ENCODE measurements at places on chromosomes 16 and 17.

- no peak for DNase-seq
These were observed 34.7 kb upstream of the KLHDC4 start for GRCh38 chr16:87800497-87800896.

- DNase-seq = no peak
These were observed 6.0 kb downstream of the NKIRAS2 start for GRCh38 chr17:42025936-42026335.

- DNase-seq = no peak
These were observed 4.5 kb upstream of the BRCA1 start for GRCh38 chr17:43129671-43130010.

GRCh38 chr16:81581107-81581506 is 136.5 kb downstream of the CMIP start:
- no peak for DNase-seq

DNA sequence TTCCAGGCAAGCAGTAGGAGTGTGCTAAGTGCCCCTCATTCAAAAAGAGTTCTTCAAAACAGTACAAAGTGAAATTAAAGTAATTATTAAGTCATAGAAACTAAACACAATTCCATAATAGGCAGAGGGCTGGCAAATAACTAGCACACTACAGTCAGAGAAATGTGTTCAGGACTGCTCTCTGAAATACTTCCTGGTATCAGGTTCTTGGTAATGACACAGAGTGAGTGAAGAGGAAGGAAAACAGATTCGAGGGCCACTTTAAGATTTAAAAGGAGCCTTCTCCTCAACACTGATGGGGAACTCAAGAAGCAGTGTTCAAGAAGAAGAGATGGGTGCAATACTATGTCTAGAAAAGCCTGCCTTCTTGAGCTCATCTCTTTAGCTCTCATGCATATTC is 139.2 kb downstream of the TOX3 start:
- DNase-seq = no peak

- DNase-seq = peak; percentile 82
These were observed 38.8 kb downstream of the PKD1L3 start for GRCh38 chr16:71961066-71962039.

DNA sequence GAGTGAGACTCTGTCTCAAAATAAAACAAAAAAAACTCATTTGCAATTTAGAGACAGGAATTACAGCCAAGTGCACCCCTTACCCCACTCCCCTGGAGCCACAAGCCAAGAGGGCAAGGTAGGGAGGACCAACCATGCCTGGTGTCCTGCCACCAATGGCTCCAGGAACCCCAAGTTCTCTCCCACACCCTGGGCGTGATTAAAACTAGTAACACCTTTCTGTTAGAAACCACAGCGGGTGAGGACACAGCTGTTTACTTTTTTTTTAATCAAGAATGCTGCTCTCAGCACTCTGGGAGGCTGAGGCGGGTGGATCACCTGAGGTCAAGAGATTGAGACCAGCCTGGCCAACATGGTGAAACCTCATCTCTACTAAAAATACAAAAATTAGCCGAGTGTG is 38.1 kb downstream of the ANKRD11 start:
- DNase-seq = no peak

GRCh38 chr17:74485841-74486240 is 19.4 kb downstream of the CD300A start:
- DNase-seq = no peak

- peak; percentile 52 for DNase-seq
These were observed 9.0 kb downstream of the NOG start for GRCh38 chr17:56602292-56603130.

- DNase-seq = no peak
These were observed 416.5 kb downstream of the UTP18 start for GRCh38 chr17:51676691-51677487.

DNA sequence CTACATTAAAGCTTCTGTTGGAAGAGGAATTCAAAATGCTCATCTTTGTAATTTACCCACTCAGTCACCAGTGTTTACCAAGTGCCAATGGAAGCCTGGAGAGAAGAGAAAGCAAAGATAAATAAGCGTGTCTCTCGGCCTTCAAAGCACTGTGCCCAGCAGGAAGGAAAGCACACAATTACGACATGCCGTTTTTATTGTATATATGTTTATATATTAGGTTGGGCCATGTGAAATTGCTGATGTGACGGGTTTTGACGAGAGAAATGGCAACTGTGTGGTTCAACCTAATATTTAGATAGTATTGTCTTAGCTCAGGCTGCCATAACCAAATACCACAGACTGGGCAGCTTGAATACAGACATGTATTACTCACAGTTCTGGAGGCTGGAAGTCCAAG is 79.3 kb upstream of the HSBP1 start:
- no peak for DNase-seq

DNA sequence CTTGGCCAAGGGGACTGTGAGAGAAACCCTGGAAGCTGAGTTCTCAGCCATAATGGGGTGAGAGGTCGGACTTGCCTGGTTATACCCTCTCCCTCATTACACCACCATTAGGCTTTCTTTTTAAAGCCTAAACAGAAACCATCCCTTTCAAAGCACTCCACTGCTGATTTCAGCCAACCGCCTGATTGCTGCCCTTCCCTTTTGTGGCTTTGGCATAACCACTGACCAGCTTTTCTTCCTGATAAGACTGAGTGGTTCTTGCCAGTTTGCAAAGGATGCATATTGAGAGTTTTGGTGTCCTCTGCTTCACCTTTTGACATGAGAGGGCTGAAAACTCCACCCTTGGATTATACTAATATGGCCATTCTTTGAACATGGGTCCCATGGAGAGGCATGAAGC is 308.2 kb upstream of the GOT2 start:
- no peak for DNase-seq

DNA sequence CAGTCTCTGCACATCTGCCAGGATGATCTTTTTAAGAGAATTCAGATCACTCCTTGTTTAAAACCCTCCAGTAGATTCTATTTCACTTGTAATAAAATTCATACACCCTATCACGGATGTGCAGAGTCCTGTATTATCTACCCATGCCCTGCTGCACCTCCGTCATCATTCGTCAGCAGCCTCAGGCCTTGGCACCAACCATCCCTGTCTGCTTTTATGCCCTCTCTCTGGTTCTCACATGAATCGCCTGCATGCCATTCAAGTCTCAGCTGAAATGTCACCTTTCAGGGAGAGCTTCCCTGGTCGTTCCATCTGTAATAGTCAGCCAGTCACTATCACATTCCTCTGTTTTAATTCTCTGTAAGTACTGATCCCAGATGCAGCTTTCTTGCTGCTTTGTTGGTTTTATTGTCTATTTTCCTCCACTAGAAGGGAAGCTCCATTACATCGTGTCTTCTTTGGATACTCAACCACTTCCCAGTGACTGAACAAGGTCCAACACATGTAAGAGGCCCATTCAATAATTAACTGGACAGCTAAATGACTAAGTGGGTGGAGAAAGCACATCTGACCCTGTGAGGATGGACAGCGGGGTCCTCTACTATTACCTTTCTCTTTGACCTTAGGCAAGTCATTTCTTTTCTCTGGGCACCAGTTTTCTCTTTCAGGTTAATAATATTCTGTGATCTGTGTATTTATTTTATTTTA is 81.2 kb upstream of the GOT2 start:
- no peak for DNase-seq

- no peak for DNase-seq
These were observed 4.9 kb upstream of the FZD2 start for GRCh38 chr17:44552361-44552760.

DNA sequence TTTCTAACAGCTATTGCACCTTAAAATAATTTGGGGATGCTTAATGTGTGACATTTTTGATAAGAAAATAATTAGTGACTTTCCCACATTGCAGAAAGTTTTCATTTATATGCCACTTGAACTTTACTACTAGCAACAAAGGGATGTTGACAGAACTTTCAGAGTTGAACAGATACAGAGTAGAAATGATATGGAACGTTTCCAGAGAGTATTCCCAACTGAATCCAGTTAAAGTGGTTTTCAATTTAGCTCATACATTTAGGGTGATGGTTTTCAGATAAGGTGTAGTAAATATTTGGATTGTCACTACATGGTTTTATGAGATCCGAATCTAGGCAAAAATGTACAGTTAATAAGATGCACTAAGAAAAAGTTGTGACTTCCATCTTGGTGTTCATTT is 17.3 kb downstream of the MAP2K4 start:
- no peak for DNase-seq

- DNase-seq = peak; percentile 16
These were observed 727 bp upstream of the MBTPS1 start for GRCh38 chr16:84117494-84117843.

- DNase-seq = no peak
These were observed 2.0 kb upstream of the PCTP start for GRCh38 chr17:55748841-55749240.

- no peak for DNase-seq
These were observed 582.7 kb upstream of the PSMD7 start for GRCh38 chr16:73713778-73714495.

GRCh38 chr16:84482951-84483881 is 21.2 kb downstream of the MEAK7 start:
- DNase-seq = no peak

DNA sequence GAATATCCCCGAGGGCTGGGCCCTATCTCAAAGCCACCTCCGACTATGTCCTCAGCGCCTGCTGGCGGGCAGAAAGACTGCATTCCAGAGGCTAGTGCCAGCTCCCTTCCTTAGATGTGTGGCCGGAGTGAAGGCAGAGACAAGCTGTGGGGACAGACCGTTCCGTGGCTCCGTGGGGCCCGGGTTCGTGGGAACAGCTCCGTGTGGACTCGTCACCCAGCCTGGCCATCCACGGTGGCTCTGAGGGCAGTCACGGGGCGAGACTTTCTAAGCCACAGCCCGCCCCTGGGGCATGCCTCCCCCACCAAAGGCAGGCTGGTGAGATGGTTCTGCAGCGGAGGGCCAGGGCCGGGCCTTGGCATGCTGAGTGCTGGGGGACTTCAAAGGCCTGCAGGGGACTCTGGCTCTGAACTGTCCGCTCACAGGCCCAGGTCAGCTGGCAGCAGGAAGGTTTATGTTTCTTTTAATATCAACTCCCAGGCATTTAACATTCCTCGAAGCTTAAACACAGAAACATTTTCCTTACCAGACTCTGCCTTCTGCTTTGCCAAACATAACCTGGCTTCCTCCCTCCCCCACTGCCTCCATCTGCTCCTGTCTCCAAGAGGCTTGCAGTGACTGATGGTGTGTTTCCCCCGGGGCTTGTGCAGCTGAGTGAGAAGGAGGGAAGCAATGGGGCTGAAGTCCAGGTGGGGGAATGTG is 50.4 kb downstream of the TIMM22 start:
- no peak for DNase-seq

GRCh38 chr16:51181503-51181811 is 30.4 kb upstream of the SALL1 start:
- DNase-seq = no peak

- no peak for DNase-seq
These were observed 130.3 kb downstream of the IRF8 start for GRCh38 chr16:86029131-86029741.

- peak; percentile 1 for DNase-seq
These were observed 90.5 kb upstream of the SOX9 start for GRCh38 chr17:72030067-72030899.

DNA sequence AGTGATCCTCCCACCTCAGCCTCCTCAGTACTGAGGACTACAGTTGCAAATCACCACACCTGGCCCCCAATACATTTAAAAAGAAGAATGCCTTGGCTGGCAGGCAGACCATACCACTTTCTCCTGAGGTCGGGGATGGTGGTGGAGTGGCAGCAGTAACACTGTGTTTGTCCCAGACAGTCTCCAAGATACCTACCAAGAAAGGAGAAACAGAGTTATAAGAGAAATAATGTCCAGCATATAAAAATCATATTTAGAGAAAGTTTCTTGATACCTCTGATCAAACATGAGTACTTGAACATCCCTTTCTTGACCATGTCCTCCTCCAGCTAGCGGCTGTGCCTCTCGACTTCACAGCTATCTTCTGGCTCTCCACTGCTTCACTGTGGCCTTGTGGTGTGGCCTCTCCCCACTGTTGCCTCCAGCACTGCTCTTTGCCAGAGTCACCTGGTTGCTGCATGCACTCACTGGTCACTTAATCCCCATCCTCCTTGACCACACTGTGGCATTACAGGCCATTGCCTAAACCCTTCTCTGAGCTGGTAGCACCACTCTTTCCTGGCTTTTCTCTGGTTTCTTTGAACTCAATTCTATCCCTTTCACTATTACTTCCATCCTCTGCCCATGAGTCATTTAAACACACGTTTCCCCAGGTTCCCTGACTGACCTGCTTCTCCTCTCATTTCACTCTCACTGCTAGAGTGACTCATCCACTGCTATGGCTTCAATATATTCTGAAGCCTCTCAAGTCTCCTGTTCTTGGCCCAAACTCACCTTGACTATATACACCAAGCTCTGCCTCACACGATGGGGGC is 45.2 kb downstream of the XPO6 start:
- DNase-seq = no peak

GRCh38 chr17:81711814-81712467 is at the start of gene SLC25A10:
TSS of gene SLC25A10 (plus strand) at chr17:81712284. CDS start at chr17:81712427, 143 bp downstream.
- peak; percentile 68 for DNase-seq

DNA sequence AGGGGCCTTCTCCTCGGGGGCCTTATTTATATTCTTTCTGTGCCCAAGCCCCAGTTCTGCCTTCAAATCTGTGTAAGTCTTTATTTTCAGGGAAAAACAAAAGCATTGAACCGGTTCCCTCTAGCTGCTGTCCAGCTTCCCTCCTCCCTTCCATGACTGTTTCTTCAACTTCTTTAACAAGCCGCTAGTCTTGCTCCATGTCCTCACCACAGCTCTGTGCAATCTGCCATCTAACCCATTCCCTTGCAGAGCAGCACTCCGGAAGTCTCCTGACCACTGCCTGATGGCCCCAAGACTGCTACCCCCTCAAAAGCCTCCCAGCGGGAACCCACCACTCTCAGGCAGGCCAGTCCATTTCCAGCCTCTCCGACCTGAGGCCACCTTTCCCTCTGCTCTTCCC is 16.9 kb downstream of the EMC8 start:
- no peak for DNase-seq

DNA sequence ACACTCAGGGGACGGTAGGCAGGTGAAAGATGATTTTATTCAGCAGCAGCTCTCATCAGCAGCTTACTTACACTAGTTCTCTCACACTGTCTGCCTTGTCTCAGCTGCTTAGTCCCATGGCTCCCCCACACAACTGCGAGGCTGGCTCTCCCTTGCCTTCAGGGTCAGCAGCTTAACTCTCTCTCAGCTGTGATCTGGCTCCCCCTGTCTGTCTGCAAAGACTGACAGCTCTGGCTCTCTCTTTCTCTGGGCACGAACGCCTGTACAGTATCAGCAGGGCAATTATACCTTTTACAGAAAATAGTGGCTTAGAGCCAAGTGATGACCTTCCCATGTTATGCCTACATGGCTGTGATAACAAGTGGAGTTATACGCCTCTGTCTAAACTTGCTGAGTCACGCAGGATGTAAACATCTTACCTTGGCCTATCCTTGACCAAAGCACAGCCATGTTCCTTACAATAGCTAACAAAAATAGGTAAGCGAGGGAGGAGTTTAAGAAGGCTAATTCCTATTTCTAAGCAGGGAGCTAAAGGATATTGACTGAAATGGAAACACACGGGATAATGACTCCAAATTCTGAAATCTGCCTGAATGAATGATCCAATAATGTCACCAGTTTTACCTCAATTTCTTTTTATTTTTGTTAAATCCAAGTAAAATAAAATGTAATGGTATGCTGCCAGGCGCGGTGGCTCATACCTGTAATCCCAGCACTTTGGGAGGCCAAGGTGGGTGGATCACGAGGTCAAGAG is 1.1 kb upstream of the NDUFAB1 start:
- DNase-seq = no peak
